ENCODE measurements at places on chromosomes 6 and 20. TPM values are rescaled to one million over a fixed set of nuclear protein-coding genes. Genes with fewer than 3 reads are reported as not detected.

DNA sequence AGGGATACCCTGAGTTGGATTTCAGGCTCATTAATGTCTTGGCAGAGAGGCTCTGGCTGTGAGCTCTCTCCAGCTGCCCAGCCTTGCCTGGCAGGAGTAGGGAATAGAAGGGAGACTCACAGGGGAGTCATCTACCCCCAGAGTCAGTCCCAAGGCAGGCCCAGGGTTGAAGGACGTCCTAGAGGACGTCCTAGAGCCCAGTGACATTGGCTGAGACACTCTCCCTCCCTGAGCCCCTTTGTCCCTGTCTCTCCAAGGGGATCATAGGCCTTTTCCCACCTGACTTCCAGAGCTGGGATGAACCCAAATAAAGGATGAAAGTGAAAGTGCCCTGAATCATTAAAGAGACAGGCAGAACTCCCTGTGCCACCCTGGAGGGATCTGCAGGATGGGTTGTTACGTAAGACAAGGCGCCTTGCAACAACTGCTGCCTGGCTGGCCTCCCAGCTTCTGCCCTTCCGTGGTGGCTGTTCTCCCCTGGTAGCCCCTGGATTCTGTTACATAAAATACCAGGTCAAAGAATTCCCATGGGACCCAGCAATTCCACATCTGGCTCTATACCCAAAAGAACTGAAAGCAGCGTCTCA lies 53.6 kb upstream of the SIRPA start:
- peaks cover under 1% of the 10 kb centered on the region for H3K36me3 ChIP-seq
- H3K4me3 ChIP-seq, result no peak overlapping the region
- H3K27ac ChIP-seq, result no peak overlapping the region
- no peak for DNase-seq
- H3K4me1 ChIP-seq, result peaks cover 7% of the 10 kb centered on the region

- H3K36me3 ChIP-seq, result no peaks in the 10 kb centered on the region
- H3K27me3 ChIP-seq, result peaks cover 5% of the 10 kb centered on the region
- H3K4me1 ChIP-seq, result no peaks in the 10 kb centered on the region
- no peak for DNase-seq
Measured at GRCh38 chr20:7301807-7302206, 534.3 kb downstream of the BMP2 start.

DNA sequence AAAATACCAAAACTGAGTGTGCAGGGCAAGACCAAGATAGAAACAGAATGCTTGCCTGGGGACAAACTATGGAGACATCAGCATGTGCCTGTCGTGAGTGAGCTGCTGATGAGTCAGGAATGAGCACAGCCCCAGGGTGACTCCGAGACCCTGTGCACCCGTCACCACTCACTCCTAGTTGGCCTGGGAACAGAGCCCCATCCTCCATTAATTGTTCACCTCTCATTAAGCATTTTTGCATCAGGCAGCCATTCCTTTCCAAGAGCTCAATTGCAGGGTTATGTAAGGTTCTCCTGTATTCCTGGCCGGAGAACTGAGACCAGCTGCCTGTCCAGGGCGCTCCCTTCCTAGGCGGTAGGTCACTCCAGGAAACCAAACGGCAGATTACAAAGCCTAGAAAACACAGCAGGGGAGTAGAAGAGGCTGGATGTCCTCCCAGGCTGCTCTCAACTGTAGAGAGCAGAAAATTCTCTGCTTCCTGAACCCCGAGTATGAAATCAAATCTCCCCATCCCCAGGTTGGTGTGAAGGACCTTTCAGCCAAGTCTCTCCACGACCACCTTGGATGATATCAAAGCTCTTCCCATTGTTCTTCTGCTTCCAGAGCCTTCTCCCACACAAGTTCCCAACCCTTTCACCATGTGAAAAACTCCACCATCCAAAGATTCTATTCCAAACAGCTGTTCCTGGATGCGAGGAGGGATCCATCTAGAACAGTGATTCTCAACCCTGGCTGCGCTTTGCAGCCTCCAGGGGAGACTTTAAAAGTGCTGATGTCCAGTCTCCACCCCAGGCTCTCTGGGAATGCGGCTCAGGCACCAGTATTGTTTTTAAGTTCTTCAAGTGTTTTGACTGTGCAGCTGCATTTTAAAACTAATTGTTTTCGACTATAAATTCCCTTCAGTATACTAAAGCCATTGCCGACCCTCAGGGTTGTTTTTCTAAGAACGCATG lies 532.6 kb upstream of the JARID2 start:
- DNase-seq, result no peak
- H3K27ac ChIP-seq, result peak overlapping the region; percentile 70
- no peaks in the 10 kb centered on the region for H3K27me3 ChIP-seq
- H3K4me3 ChIP-seq, result no peak overlapping the region
- H3K4me1 ChIP-seq, result peaks cover 19% of the 10 kb centered on the region
- peaks cover 2% of the 10 kb centered on the region for H3K36me3 ChIP-seq

NT5E gene
- total RNA-seq, result 43.1 TPM

- peaks cover 18% of the 10 kb centered on the region for H3K4me1 ChIP-seq
- H3K4me3 ChIP-seq, result no peak overlapping the region
- no peak overlapping the region for H3K27ac ChIP-seq
- H3K27me3 ChIP-seq, result no peaks in the 10 kb centered on the region
- DNase-seq, result no peak
Measured at GRCh38 chr20:38987777-38988176, 25.6 kb downstream of the DHX35 start.

DNA sequence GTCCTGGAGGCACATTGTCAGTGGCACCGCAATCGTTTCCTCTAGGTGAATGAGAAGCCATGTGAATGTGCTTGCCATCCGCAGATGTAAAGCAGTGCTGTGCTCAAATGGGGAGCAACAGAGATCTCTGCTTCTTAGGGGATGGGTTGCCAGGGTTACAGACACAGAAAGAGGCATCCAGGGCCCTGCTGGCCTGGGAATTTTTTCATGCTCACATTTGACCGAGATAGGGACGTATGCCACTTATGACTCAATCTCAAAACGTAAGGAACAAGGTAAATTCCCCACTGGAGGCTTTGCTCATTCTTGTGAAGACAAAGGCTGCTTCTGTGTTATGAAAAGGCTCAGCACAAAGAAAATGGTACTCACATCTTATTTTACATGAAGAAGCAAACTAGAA lies 11.0 kb downstream of the C6orf118 start:
- no peaks in the 10 kb centered on the region for H3K4me1 ChIP-seq
- DNase-seq, result no peak
- H3K27me3 ChIP-seq, result no peaks in the 10 kb centered on the region

DNA sequence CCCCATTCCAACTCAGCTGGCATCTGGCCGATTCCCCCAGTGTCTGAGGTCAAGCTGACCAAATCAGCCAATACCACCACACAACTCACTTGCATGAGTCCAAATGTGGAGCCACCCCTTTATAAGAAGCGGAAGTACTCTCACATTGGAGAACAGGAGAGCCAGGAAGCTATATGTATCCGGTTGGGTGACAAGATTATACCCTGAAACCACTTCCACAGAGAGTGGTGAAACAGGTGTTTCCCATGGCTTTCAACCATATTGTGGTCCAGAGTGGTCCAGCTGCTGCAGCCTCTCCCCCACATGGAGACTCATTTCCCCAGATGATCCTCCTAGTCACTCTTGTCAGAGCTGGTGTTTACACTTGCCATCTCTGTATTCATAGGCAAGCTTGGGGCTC lies 24.0 kb upstream of the SERINC1 start:
- no peak for DNase-seq
- H3K27ac ChIP-seq, result no peak overlapping the region
- H3K4me3 ChIP-seq, result no peak overlapping the region
- peaks cover 18% of the 10 kb centered on the region for H3K4me1 ChIP-seq
- H3K27me3 ChIP-seq, result no peaks in the 10 kb centered on the region

DYNLT2 gene
- 0.64 TPM for total RNA-seq

ANGPT4 gene
- total RNA-seq, result not detected

- no peaks in the 10 kb centered on the region for H3K27me3 ChIP-seq
- H3K27ac ChIP-seq, result peak overlapping the region; percentile 99
- peaks cover 53% of the 10 kb centered on the region for H3K4me1 ChIP-seq
- H3K4me3 ChIP-seq, result peak overlapping the region; percentile 98
- peaks cover 8% of the 10 kb centered on the region for H3K36me3 ChIP-seq
- no peak for DNase-seq
Measured at GRCh38 chr6:43772681-43773049, 2.7 kb downstream of the VEGFA start.

DNA sequence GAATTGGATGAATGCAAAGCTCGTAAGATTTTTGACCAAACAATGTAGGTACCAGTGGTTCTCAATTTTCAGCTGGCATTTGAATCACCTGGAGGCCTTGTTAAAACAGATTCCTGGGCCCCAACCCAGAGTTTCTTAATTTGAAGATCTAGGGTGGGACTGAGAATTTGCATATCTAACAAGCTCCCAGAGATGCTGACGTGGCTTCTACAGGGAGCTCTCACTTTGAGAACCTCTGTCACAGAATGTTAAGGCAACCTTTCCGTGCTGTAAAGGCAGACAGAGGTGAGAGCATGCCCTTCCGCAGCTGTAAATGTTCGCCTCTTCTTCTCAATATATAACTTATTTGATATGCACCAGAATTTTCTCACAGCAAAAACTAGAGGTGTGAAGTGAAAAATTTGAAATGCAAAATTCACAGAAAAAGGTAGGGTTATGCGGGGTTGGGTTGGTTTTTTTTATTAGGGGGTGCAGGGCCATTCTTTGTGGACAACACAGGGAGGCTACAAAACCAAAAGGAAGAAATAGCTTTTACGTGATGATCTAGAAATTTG lies 69.4 kb downstream of the BMP2 start:
- H3K27me3 ChIP-seq, result peaks cover 25% of the 10 kb centered on the region
- no peak overlapping the region for H3K27ac ChIP-seq
- DNase-seq, result no peak
- no peak overlapping the region for H3K4me3 ChIP-seq
- no peaks in the 10 kb centered on the region for H3K36me3 ChIP-seq
- H3K4me1 ChIP-seq, result no peaks in the 10 kb centered on the region

MAP3K5 gene
- total RNA-seq, result 5.1 TPM

GRCh38 chr20:4781211-4781610 lies 59.5 kb downstream of the PRND start:
- H3K27me3 ChIP-seq, result peaks cover 2% of the 10 kb centered on the region
- H3K27ac ChIP-seq, result no peak overlapping the region
- H3K4me3 ChIP-seq, result no peak overlapping the region
- H3K36me3 ChIP-seq, result peaks cover 15% of the 10 kb centered on the region

DNA sequence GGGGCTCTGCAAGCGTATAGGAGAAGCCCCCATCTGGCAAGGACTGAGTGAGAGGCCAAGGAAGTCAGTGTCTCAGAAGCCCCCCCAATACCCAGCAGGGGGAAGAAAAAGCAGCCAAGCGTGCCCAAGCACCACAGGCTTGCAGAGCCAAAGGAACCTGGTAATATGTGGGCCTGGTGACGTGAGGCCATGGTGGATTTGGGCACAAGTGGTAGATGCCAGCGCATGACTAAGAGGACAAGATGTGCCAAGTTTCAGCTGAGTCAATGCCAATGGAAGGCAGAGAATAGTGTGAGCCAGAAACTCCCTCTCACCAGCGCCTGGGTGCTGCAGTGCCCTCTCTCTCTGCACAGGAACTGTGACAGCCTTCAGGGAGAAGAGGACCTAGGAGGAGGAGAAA lies 110.0 kb downstream of the QRSL1 start:
- H3K4me3 ChIP-seq, result no peak overlapping the region
- no peaks in the 10 kb centered on the region for H3K4me1 ChIP-seq
- H3K36me3 ChIP-seq, result no peaks in the 10 kb centered on the region

RSPO3 gene
- total RNA-seq, result 0.21 TPM

OXT gene
- not detected for total RNA-seq

- H3K36me3 ChIP-seq, result no peaks in the 10 kb centered on the region
- no peak overlapping the region for H3K27ac ChIP-seq
- no peak for DNase-seq
- no peaks in the 10 kb centered on the region for H3K27me3 ChIP-seq
- no peak overlapping the region for H3K4me3 ChIP-seq
Measured at GRCh38 chr6:49030251-49031020, 432.6 kb downstream of the MMUT start.

GRCh38 chr6:286681-287488 lies 5.4 kb upstream of the DUSP22 start:
- H3K27ac ChIP-seq, result no peak overlapping the region
- H3K36me3 ChIP-seq, result no peaks in the 10 kb centered on the region
- peaks cover 7% of the 10 kb centered on the region for H3K4me1 ChIP-seq
- H3K27me3 ChIP-seq, result peaks cover 24% of the 10 kb centered on the region

- H3K27ac ChIP-seq, result peak overlapping the region; percentile 74
- no peak overlapping the region for H3K4me3 ChIP-seq
- H3K4me1 ChIP-seq, result peaks cover 19% of the 10 kb centered on the region
- H3K36me3 ChIP-seq, result peaks cover 14% of the 10 kb centered on the region
Measured at GRCh38 chr20:399182-399707, 8.9 kb upstream of the RBCK1 start.

DNA sequence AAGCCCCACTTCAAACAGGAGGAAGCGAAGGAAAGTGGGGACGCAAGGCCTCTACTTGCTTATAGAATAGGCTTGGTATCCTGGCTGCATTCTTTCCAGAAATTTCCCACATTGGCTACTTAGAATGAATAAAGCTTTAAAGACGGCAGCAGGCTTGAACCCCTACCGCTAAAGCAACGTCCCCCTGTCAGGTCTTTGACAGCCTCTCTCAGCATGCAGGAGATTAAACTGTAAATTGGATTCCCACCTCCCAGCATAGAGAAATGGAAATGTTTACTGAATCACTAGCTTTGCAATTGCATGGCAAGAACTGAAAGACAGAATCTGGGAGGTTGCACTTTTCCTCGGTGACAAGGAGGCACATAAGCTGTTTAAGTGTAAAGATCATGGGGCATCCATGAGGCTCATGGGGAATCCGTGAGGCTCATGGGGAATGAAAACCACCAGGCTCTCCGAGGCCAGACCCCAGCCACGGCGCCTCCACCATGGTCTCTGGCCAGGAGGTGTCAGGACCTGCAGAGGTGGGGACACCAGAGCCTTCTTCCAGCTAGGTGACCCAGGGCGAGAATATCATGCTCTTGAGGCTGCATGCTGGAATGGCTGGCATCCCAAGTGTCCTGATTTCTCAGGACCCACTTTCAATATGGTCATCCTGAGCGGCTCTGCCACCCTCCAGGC lies 10.3 kb downstream of the LEMD2 start:
- H3K36me3 ChIP-seq, result peaks cover 47% of the 10 kb centered on the region
- H3K4me3 ChIP-seq, result no peak overlapping the region
- H3K27ac ChIP-seq, result no peak overlapping the region
- H3K4me1 ChIP-seq, result peaks cover 20% of the 10 kb centered on the region
- H3K27me3 ChIP-seq, result no peaks in the 10 kb centered on the region

DNA sequence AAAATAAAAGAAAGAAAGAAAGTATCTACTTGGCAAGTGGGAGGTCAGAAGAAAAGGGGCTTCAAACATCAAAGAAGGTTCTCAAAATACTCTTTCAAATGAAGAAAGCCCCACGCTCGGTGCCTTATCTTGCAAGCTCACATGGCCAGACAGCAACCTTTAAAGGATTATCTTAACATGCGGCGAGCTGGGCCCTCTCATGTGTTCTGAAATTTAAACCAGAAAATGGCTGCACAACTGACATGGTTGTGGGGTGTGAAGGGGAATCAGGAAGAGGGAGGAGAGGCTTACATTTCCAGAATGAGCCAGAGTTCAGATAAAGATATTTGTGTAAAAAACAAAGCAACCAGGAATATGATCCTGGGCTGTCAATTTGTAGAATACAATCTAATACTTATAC lies 363.1 kb downstream of the PRKN start:
- DNase-seq, result no peak
- H3K36me3 ChIP-seq, result peaks cover 3% of the 10 kb centered on the region
- no peaks in the 10 kb centered on the region for H3K27me3 ChIP-seq
- peaks cover 5% of the 10 kb centered on the region for H3K4me1 ChIP-seq

PRICKLE4 gene
- 3.6 TPM for total RNA-seq

Measured in chondrocyte (in vitro differentiated cells).